Epithelial cell of proximal tubule (primary cell): ENCODE measurements at places on chromosomes 7 and 10. TPM values are rescaled to one million over a fixed set of nuclear protein-coding genes. Genes with fewer than 3 reads are reported as not detected.

Gene ZDHHC6
- total RNA-seq, result 17.5 and 22.1 TPM in 2 replicates

Gene MYO1G
- total RNA-seq, result under 0.01 TPM in 1 of 2 replicates, not detected in the other

GRCh38 chr10:114061148-114061547 lies 17.5 kb downstream of the ADRB1 start:
- no peak for DNase-seq

GRCh38 chr7:27155816-27156507 lies 513 bp downstream of the HOXA7 start:
- no peak for DNase-seq
